ENCODE measurements at places on chromosomes 1 and 21. TPM values are rescaled to one million over a fixed set of nuclear protein-coding genes. Genes with fewer than 3 reads are reported as not detected.

DNA sequence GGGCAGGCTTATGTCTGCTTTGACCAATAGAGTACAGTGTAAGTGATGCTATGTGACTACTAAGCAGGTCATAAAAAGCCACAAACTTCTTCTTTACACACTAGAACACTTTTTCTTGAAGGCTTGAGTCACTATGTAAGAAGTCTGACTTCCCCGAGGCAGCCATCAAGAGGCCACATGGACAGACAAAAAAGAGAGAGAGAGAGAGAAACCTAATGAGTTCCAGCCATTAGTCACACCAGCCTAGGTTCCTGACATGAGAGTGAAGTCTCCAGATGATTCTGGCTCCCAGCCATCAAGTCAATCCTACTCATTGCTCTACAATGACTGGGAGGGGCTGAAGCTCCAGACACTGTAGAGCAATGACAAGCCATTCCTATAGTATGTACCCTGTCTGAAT lies 101.4 kb downstream of the LHX9 start:
- H3K27me3 ChIP-seq, result no peaks in the 10 kb centered on the region
- no peak overlapping the region for H3K4me3 ChIP-seq
- H3K4me1 ChIP-seq, result no peaks in the 10 kb centered on the region
- no peak overlapping the region for H3K27ac ChIP-seq
- no peak for DNase-seq

OR2T29 gene
- not detected for total RNA-seq

GRCh38 chr1:185648858-185649589 lies 85.2 kb upstream of the HMCN1 start:
- H3K36me3 ChIP-seq, result no peaks in the 10 kb centered on the region
- no peak for DNase-seq

GRCh38 chr1:67659229-67659628 lies 25.8 kb upstream of the GADD45A start:
- no peak for DNase-seq
- H3K4me1 ChIP-seq, result no peaks in the 10 kb centered on the region
- H3K27ac ChIP-seq, result no peak overlapping the region
- no peaks in the 10 kb centered on the region for H3K36me3 ChIP-seq
- no peaks in the 10 kb centered on the region for H3K27me3 ChIP-seq

DNA sequence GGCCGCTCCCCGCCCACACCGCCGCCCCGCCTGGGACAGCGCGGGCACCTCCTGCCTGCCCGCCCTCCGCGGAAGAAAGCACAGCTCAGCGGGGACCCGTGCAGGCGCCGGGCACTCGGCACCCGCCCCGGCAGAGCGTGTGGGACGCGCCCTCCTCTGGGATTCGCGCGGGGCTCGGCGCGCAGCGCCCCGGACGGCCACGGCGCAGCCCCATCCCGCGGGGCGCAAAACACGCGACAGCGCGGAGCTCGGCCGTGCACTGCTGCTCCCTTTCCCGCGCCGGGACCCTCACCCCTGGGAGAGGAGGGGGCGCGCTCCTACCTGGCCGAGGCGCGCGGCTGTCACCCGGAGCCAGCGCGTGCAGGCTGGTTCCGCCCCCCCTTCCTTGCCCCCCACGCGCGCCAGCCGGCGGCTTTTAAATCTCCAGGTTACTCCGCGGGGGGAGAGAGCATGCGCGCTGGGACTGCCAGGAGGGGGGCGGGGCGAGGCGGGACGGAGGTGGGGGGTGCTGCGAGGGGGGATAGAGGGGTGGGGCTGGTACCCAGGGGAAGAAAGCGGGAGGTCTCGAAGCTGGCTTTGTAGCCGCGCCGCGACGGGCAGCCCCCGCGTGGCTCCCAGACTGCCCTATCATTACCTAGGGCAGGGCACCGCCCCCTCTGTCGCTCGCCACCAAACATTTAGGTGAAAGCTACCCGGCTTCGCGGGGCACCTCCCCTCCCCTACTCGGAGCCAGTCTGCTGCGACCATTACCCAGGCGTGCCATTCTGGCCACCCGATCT lies at the start of gene SLC45A3:
SLC45A3 (minus strand) TSS at position 437 of the 779 bp plus-strand sequence. CDS start 15,853 bp downstream, outside the sequence.
- peak within 1 kb of the TSS; percentile 71 for H3K4me3 ChIP-seq
- no peaks in the 10 kb centered on the region for H3K36me3 ChIP-seq
- H3K27me3 ChIP-seq, result no peaks in the 10 kb centered on the region
- peak within 1 kb of the TSS; percentile 66 for H3K27ac ChIP-seq

XCL2 gene
- 1.6 TPM for total RNA-seq

GBP6 gene
- total RNA-seq, result not detected

CR1L gene
- 0.44 TPM for total RNA-seq

GRCh38 chr21:17523007-17523451 lies 10.2 kb downstream of the CXADR start:
- DNase-seq, result no peak
- no peaks in the 10 kb centered on the region for H3K36me3 ChIP-seq
- no peak overlapping the region for H3K4me3 ChIP-seq
- no peaks in the 10 kb centered on the region for H3K4me1 ChIP-seq

GRCh38 chr1:92481971-92482664 lies 4.6 kb downstream of the GFI1 start:
- H3K36me3 ChIP-seq, result no peaks in the 10 kb centered on the region
- peaks cover 14% of the 10 kb centered on the region for H3K4me1 ChIP-seq
- peaks cover 61% of the 10 kb centered on the region for H3K27me3 ChIP-seq
- peak; percentile 49 for DNase-seq

DNA sequence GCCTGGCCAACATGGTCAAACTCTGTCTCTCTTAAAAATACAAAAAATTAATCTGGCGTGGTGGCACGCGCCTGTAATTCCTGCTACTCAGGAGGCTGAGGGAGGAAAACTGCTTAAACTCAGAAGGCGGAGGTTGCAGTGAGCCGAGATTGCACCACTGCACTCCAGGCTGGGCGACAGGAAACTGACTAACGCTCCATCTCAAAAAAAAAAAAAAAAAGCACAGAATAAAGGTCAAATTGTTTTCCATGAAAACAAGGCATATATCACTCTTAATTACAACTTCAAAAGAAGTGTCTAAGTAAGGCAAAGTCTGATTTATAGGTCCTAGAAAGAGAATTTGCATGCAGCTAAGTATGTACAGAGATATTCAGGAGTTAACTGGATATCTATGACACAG lies 25.6 kb downstream of the EYA3 start:
- H3K27ac ChIP-seq, result no peak overlapping the region
- no peak for DNase-seq
- H3K27me3 ChIP-seq, result no peaks in the 10 kb centered on the region

VCAM1 gene
- 539 TPM for total RNA-seq

GRCh38 chr1:201610858-201611257 lies 71.9 kb downstream of the NAV1 start:
- no peak overlapping the region for H3K4me3 ChIP-seq
- H3K36me3 ChIP-seq, result no peaks in the 10 kb centered on the region
- H3K27ac ChIP-seq, result no peak overlapping the region
- no peak for DNase-seq
- H3K4me1 ChIP-seq, result no peaks in the 10 kb centered on the region

- no peaks in the 10 kb centered on the region for H3K36me3 ChIP-seq
- no peaks in the 10 kb centered on the region for H3K27me3 ChIP-seq
- H3K4me1 ChIP-seq, result no peaks in the 10 kb centered on the region
- no peak for DNase-seq
- no peak overlapping the region for H3K27ac ChIP-seq
Measured at GRCh38 chr21:30620080-30620479, 347 bp upstream of the KRTAP20-4 start.

DNA sequence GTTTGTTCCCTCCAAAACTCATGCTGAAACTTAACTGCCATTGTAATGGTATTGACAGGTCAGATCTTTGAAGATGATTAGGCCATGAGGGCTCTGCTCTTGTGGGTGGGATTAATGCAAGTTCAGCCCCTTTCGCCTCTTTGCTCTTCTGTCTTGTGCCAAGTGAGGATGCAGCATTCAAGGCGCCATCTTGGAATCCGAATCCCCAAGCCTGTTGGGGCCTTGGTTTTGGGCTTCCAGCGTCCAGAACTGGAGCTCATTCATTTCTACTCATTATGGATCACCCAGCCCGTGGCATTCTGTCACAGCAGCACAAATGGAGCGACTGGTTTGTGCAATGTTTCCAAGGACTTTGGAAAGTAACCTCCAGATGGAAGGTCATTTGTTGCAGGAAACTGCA lies 5.6 kb downstream of the TTC34 start:
- no peaks in the 10 kb centered on the region for H3K4me1 ChIP-seq
- no peaks in the 10 kb centered on the region for H3K36me3 ChIP-seq
- H3K4me3 ChIP-seq, result no peak overlapping the region

- no peak for DNase-seq
- no peaks in the 10 kb centered on the region for H3K27me3 ChIP-seq
- H3K4me1 ChIP-seq, result peaks cover 13% of the 10 kb centered on the region
- no peak overlapping the region for H3K4me3 ChIP-seq
- H3K27ac ChIP-seq, result no peak overlapping the region
- no peaks in the 10 kb centered on the region for H3K36me3 ChIP-seq
Measured at GRCh38 chr1:10625554-10625953, 150.8 kb downstream of the PEX14 start.

SEMA6C gene
- total RNA-seq, result 7.6 TPM

DNA sequence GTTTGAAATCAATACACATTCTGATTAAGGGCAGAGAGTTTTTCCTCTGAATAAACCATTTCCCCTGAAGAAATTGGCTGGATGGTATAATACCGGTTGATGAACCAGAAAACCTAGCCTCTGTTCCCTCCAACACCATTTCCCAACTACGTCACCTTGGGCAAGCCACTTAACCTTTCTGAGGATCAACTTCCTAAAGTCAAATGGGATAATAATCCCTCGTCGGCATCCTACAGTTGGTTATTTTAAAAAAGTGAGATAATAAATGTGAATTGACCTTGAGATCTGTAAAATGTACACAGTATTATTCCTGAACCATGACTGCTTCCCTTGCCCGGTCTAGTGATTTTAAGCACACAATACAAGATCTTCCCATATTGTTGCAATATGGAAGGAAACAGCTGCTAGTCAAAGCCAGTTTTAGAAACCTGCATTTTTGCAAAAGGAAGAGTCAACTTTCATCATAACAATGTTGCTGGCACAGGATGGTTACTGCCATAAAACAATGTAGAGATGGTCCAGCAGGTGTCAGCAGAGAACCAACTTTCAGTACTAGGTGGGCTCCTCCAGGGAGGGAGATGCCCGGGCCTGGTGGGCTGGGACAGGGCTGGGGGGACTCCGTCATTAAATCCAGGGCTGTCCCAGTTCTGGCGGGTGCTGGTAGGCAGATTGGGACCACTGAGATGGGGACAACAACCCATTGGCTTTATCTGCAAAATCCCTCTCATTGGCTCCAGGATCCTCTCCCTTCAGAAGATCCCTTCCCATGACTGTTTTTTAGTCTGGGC lies 5.2 kb upstream of the HLX start:
- no peaks in the 10 kb centered on the region for H3K4me1 ChIP-seq
- no peaks in the 10 kb centered on the region for H3K36me3 ChIP-seq
- no peak overlapping the region for H3K4me3 ChIP-seq
- peaks cover 23% of the 10 kb centered on the region for H3K27me3 ChIP-seq
- no peak overlapping the region for H3K27ac ChIP-seq
- peak; percentile 74 for DNase-seq

DNA sequence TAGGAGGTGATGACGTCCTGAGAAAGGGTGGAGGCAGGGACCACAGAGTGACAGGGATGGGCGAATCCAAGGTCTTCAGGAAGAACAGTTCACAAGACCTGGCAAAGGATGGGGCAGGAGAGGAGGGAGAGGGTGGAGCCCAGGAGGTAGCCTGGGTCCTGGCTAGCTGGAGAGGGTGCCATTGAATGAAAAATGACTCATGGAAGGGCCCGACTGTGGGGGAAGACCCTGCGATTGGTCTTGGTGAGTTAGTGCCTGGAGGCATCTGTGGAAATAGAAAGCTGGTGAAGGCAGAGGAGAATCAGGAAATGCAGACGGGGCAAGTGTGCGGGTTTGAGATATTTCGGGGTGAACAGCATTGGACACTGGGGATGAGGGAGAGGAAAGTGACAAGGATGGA lies 60.3 kb upstream of the SLC45A1 start:
- H3K27ac ChIP-seq, result no peak overlapping the region
- DNase-seq, result no peak

DNA sequence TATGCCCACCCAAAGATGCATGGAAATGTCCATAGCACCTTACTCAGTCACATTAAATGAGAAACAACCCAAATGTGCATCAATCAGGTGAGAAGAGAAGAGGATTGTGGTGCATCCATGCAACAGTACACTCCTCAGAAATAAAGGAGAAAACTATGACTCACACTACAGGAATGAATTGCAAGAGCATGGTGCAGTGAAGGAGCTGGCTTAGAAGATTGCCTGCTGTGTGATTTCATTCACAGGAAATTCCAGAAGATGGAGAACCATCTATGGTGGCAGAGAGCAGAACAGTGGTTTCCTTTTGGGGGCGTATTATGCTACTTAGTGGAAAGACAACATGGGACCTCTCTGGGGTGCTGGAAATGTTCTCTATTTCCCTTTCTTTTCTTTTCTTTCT lies 278.6 kb upstream of the AJAP1 start:
- DNase-seq, result no peak

AGBL4 gene
- 2.7 TPM for total RNA-seq

DNA sequence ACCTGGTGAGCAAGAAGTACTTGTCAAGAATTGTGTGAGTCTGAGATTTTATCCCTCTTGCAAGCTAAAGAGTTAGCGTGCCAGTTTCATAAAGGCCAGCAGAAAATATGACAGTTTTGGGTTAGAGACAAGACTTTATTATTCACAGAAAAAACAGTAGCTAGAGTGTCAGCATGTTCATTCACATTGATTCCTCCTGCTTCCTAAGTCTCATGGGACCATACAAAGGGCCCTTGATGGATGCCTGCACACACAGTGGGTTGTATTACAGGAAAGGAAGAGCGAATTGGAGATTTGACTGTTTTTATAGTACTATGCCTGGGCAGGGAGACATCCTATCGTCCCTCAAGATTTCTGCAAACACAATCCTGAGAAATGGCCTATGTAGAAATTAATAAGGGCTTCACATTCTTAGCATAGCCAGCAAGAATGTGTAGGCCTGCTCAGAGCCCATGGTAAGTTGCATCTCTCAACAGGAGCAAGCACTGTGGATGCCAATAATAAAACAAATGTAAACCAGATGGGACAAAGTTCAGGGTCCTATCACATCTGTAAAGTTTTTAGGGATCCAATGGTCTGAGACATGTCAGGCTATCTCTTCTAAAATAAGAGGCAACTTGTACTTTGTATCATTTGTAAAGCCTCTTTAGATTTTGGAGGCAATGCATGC lies 4.0 kb upstream of the ASPM start:
- H3K27me3 ChIP-seq, result no peaks in the 10 kb centered on the region
- no peaks in the 10 kb centered on the region for H3K4me1 ChIP-seq
- H3K27ac ChIP-seq, result no peak overlapping the region
- no peak for DNase-seq
- H3K36me3 ChIP-seq, result no peaks in the 10 kb centered on the region
